ENCODE measurements at places on chromosomes 1 and 21.

GRCh38 chr1:246969621-246970020 lies 37.9 kb upstream of the AHCTF1 start:
- no peak for ATAC-seq

GRCh38 chr1:212955098-212955497 lies 4.8 kb downstream of the VASH2 start:
- ATAC-seq, result peak; percentile 36

GRCh38 chr1:231278100-231278790 lies 37.2 kb downstream of the GNPAT start:
- ATAC-seq, result no peak

DNA sequence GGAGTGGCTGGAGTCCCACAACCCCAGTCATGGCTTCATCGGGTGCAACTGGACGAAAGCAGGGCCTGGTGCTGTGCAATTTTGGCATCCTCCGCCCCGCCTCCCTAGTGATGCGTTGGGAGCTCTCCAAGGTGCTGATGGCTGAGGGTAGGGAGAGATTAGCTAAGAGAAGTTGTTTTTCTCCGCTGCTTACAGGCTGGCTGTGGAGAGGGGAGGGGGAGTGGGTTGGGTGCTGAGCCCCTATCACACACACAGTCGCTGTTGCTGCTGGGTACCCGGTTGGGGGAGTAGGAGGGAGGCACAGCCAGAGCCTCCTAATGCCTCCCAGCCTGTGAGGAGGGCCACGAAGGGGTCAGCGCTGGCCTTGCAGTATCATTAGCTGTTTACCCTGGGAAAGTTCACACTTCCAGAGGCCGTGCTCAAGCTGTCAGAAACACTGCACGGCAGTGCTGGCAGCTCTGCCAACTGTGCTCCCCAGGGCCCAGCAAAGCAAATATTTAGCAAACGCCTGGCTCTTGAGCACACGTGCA lies 110.0 kb downstream of the GRIK3 start:
- no peak for ATAC-seq
